ENCODE measurements at places on chromosomes 12 and 14. TPM values are rescaled to one million over a fixed set of nuclear protein-coding genes. Genes with fewer than 3 reads are reported as not detected.

Gene PYGL
- 32.0 TPM for total RNA-seq

Gene MIP
- total RNA-seq: not detected

Gene TOMM20L
- not detected for total RNA-seq

Gene GRIP1
- 9.4 TPM for total RNA-seq

Gene PTGR2
- total RNA-seq: 5.4 TPM

Gene CARMIL3
- 0.14 TPM for total RNA-seq

Gene ABCC9
- 32.4 TPM for total RNA-seq

Gene CCDC197
- total RNA-seq: not detected

Gene ZFYVE21
- total RNA-seq: 92.4 TPM

Gene GLIPR1L1
- not detected for total RNA-seq

Gene PSEN1
- total RNA-seq: 46.7 TPM

Gene FAM181A
- not detected for total RNA-seq

Gene OR4E2
- not detected for total RNA-seq

Gene SDS
- total RNA-seq: 0.27 TPM

DNA sequence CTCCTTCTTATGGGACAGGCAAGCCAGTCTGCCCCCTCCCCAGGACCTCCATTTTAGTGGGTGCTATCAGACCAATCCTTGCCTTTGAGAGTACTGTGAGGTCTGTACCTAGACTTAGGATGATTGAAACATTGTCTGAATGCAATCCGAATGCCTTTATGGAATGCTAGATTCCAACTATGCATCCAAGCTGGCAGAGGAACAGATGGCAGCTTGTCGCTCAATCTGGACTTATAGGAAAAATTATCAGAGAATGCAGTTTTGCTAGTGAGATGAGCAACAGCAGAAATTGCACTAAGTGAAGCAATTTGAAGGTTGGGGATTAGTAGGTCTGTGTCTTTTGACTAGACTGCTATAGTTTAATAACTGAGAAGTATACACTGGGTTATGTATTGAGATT is 109.1 kb downstream of the DYRK2 start:
- no peaks in the 10 kb centered on the region for H3K36me3 ChIP-seq
- no peak overlapping the region for H3K27ac ChIP-seq
- no peak overlapping the region for H3K4me3 ChIP-seq
- H3K4me1 ChIP-seq: peaks cover 4% of the 10 kb centered on the region
- no peak for DNase-seq
- H3K27me3 ChIP-seq: no peaks in the 10 kb centered on the region

DNA sequence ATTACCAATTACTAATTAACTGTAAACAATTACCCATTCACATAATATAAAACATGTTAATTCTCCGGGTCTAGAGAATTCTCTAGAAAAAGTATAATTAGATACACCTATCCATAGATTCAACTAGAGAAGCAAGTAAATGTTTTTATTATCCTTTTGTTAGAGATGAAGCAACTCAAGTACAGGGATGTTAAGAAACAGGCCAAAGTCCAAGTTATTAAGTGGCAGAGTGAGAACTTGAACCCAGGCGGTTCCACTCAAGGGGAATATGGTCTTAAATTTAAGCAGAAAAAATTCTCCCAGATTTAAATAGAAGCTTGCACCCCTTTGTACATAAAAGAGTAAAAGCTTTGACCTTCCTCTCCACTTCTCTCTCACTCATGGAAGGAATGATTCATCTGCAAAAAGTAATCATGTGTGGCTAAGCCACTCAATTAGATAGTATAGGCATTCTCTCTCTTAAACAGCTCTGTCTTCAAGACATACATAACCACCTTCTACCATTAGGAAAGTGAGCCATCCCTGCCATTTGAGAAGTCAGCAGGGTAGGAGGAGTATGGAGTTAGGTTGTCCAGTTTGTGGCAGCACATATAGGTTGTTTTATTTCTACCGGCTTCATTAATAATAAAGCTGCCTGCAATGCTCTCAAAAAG is 34.1 kb downstream of the ERGIC2 start:
- H3K36me3 ChIP-seq: peaks cover 71% of the 10 kb centered on the region
- no peak overlapping the region for H3K27ac ChIP-seq
- no peaks in the 10 kb centered on the region for H3K4me1 ChIP-seq
- DNase-seq: no peak

GRCh38 chr12:76866151-76866567 is 12.7 kb downstream of the CSRP2 start:
- H3K4me3 ChIP-seq: no peak overlapping the region
- peak overlapping the region; percentile 28 for H3K27ac ChIP-seq
- peaks cover 37% of the 10 kb centered on the region for H3K4me1 ChIP-seq
- no peaks in the 10 kb centered on the region for H3K36me3 ChIP-seq

- H3K4me1 ChIP-seq: no peaks in the 10 kb centered on the region
- H3K27me3 ChIP-seq: no peaks in the 10 kb centered on the region
- DNase-seq: no peak
- peaks cover 3% of the 10 kb centered on the region for H3K36me3 ChIP-seq
Measured at GRCh38 chr12:109463756-109464155, 13.3 kb downstream of the KCTD10 start.

- H3K4me1 ChIP-seq: no peaks in the 10 kb centered on the region
- H3K36me3 ChIP-seq: no peaks in the 10 kb centered on the region
- H3K27ac ChIP-seq: no peak overlapping the region
- H3K27me3 ChIP-seq: no peaks in the 10 kb centered on the region
Measured at GRCh38 chr12:40577834-40578233, 114.4 kb upstream of the CNTN1 start.

- H3K27ac ChIP-seq: no peak overlapping the region
- H3K4me3 ChIP-seq: no peak overlapping the region
- peaks cover 4% of the 10 kb centered on the region for H3K4me1 ChIP-seq
- H3K27me3 ChIP-seq: no peaks in the 10 kb centered on the region
- H3K36me3 ChIP-seq: no peaks in the 10 kb centered on the region
- DNase-seq: no peak
Measured at GRCh38 chr12:52867642-52868041, 18.8 kb upstream of the KRT78 start.

DNA sequence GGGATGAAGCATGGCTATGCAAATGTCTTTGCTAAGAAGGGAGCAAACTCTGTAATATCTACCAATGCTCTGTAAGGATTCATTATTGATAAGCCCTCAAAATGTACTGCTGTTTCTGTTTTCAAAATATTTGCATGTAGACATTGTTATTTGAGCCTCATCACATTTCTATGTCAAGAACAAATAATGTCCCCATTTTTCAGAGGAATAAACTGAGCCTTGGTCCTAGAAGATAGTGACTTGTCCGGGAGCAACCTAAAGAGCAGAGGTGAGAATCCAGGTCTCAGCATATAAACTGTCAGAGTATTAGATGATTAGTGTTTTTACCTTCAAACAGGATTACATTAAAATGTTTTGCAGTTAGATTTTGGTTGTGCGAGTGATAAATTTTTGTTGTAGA is 125.5 kb upstream of the SRRM4 start:
- H3K27me3 ChIP-seq: no peaks in the 10 kb centered on the region
- no peak for DNase-seq
- no peaks in the 10 kb centered on the region for H3K4me1 ChIP-seq
- H3K27ac ChIP-seq: no peak overlapping the region
- H3K4me3 ChIP-seq: no peak overlapping the region

GRCh38 chr14:83085725-83086124 is 1552.1 kb upstream of the SEL1L start:
- H3K27ac ChIP-seq: no peak overlapping the region
- no peaks in the 10 kb centered on the region for H3K4me1 ChIP-seq
- H3K36me3 ChIP-seq: no peaks in the 10 kb centered on the region

- no peak overlapping the region for H3K4me3 ChIP-seq
- no peak for DNase-seq
Measured at GRCh38 chr14:65604936-65605335, 192.4 kb downstream of the FUT8 start.

DNA sequence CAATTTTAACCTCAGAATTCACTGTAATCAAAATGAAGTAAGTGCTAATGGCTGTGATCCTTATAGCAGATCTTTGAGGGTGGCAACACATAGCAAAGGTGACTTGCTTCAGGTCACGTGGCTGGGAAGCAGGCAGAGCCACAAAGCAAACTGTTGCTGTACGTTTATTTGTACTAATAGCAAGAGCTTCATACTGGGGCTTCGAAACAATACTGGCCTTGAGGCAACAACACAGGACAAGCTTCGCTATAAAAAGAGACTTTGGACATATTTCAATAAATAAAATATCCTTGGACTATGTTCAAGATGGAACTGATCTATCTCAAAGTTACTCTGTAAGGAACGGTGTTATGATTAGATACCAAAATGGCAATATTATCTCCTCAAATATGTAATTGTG is 44.6 kb downstream of the MSRB3 start:
- no peaks in the 10 kb centered on the region for H3K27me3 ChIP-seq
- H3K4me3 ChIP-seq: no peak overlapping the region
- peaks cover 40% of the 10 kb centered on the region for H3K4me1 ChIP-seq

DNA sequence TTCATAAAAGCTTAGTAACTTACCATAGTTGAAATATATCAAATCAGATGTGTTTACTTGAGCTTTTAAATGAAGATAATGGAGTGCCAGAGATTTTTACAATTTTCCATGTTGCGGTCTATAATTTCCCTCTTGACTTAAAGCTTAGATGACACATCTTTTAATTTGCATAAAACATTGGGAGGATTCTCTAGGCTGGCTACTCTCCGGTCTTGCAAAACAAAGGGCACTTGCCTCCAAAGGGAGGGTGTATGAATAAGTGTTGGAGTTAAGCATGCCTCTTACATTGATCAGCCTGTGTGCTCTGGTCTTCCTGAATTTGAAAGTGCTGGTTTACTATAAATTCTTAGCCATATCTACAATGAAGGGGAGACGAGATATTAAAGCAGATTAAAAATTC is 336.4 kb upstream of the NAV3 start:
- H3K36me3 ChIP-seq: no peaks in the 10 kb centered on the region
- no peaks in the 10 kb centered on the region for H3K27me3 ChIP-seq
- no peak overlapping the region for H3K27ac ChIP-seq
- H3K4me3 ChIP-seq: no peak overlapping the region

DNA sequence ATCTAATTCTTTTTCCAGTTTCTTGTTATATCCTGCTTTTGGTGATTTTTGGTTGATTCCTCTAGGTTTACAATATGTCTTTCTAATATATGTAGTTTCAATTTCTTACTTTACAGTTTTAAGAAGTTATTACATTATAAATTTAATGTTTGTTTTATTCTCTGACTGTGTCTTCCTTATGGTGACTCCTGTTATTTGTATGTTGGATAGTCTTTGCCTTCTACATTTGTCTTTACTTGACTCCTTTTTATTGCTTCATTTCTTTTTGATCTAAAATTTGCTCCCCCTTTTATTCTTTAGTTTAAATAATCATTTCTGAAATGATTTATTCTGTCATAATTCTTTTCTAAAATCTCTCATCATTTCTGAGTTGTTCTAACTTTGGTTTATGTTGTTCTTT is 125.8 kb downstream of the CCDC91 start:
- peaks cover 6% of the 10 kb centered on the region for H3K4me1 ChIP-seq
- no peak overlapping the region for H3K4me3 ChIP-seq
- H3K27ac ChIP-seq: no peak overlapping the region
- peaks cover 24% of the 10 kb centered on the region for H3K36me3 ChIP-seq

DNA sequence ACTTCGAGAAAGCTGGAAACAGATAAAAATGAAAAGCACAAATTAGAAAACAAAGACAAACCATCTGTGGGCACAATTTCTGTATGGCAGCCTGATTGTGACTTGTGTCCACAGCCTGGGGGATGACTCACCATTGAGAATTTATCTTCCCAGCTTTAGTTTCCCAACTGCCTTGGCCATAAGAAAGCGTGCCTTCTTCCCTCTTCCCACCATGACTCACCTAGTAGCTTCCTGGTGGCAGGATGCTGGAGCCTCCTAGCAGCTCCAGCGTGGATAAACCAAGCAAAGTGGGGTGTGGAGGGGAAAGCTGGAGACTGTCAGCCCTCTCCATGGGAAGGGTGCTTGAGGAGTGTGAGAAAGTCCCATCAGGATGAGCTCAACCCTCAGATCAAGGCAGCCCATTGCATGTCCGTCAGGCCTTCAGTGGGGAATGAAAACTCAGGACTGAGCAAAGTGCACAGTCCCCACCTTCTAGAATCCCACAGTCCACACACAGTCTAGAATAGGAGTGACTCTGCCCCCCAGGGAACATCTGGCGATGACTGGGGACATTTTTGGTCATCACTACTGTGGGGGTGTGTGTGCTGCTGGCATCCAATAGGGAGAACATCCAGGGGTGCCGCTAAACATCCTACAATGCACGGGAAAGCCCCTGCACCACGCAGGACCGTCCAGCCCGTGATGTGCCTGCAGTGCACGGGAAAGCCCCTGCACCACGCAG is 22.4 kb upstream of the SERPINA6 start:
- H3K27me3 ChIP-seq: no peaks in the 10 kb centered on the region
- no peak for DNase-seq
- H3K36me3 ChIP-seq: no peaks in the 10 kb centered on the region

DNA sequence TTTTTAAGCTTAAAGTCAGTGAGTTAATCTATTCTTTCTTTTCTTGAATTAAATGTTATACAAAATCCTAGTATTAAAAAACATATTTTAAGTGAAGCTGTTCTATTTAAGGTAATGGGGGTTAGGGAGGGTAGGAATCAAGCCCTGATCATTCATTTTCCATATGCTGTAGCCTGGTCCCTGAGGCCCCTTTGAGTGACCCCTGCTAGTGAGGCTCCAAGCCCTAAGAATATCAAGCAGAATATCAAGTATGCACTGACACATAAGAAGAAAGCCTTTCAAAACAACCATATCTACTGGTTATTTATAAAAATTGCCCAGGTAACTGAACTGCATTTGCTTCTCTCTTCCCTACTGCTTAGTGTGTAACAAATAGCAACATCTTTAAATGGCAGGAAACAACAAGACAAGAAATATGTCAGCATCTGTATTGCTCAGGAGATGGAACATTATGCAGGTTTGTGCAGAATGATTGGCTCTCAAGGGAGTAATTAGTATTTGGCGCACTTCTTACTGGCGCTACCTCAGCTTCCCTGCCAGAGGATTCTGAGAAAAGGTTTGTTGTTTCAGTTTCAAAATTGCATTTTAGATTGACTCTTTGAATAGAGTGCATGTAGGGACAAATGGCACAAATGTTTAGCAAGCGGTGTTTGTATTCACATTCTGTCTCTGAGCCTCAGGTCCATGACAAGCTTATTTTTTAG is 223.0 kb downstream of the DUSP6 start:
- no peaks in the 10 kb centered on the region for H3K36me3 ChIP-seq
- H3K27me3 ChIP-seq: no peaks in the 10 kb centered on the region
- no peak overlapping the region for H3K4me3 ChIP-seq
- DNase-seq: no peak

DNA sequence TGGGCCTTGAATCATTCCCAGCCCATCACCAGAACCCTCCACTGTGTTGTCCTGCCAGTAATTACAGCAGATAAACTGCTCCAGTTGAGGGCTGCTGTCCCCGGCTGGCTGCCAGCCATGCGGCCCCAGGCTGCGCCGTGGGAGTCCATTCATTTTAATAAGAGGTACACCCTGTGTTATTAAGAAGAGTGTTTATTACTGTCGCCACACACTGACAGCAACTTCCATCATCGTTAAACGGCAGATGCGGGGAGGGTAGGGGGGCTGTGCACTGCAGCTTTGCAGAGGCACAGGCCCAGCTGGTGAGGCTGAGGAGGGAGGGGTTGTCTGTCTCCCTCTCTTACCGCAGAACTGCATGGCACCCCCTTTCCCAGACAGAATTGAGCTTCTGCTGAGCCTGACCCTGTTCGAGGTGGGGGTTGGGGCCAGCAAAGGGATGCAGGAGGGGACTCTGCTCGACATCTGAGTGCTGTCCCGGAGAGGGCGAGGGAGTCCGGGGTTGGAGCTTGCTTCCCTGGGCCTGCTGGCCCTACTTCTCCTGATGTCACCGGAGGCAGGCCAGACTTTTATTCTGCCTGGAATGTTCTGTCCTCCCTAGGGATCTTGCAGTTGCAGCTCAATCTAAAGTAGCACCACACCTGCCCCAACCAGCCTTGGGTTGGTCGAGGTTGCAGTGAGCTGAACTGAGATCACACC is 33.8 kb upstream of the GPATCH2L start:
- no peak overlapping the region for H3K27ac ChIP-seq
- H3K4me1 ChIP-seq: no peaks in the 10 kb centered on the region
- no peaks in the 10 kb centered on the region for H3K27me3 ChIP-seq
- no peaks in the 10 kb centered on the region for H3K36me3 ChIP-seq
